Posterior cingulate gyrus (tissue), 11 donors: ENCODE measurements at places on chromosomes 16 and 17.

DNA sequence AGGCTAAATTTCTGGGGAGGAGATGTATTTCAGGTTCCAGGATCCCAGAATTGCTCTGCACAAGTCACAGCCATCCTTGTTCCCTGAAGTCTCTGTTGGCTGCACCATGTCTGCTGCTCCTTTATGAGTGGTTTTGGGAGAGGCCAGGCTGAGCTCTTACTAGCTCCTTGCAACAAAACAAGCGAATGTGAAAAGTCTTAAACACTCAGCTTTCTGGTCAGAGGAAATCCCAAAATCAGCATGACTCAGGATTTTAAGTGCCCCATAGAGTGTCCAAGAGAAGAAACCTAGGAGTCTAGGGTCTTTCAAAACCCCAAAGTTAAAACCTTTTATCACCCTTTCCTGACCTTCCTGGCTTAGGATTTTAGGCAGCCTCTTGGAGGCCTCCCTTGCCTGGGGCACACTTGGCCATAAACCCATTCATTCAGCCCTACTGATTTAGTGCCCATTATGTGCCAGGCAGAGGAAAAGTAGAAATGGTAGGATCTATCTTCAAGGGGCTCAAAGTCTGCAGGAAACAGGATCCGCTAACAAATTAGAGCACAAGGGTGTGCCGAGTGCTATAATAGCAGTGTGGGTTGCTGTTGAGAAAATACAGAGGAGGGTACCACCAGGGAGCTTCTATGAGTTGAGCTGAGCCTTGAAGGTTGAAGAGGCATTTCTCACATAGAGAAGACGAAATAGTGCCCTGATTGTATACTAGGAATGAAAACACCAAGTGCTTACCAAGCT, 36.9 kb downstream of the SOST start:
- no peak for DNase-seq

- DNase-seq = no peak
Observed at GRCh38 chr16:50505714-50506542, 42.3 kb upstream of the NKD1 start.

GRCh38 chr17:17141279-17141678, 64.9 kb downstream of the PLD6 start:
- no peak for DNase-seq

- no peak for DNase-seq
Observed at GRCh38 chr17:2222901-2223616, 80.5 kb downstream of the SMG6 start.

- DNase-seq = no peak
Observed at GRCh38 chr16:998211-998610, 16.6 kb downstream of the SOX8 start.

GRCh38 chr16:2038382-2039231, 9.0 kb downstream of the NTHL1 start:
- DNase-seq = no peak

- peak; percentile 23 for DNase-seq
Observed at GRCh38 chr16:4293822-4294457, 21.1 kb upstream of the TFAP4 start.

- DNase-seq = no peak
Observed at GRCh38 chr17:49964769-49965523, 4.0 kb upstream of the DLX4 start.

GRCh38 chr17:34368196-34368945, 5.3 kb upstream of the CCL1 start:
- no peak for DNase-seq

DNA sequence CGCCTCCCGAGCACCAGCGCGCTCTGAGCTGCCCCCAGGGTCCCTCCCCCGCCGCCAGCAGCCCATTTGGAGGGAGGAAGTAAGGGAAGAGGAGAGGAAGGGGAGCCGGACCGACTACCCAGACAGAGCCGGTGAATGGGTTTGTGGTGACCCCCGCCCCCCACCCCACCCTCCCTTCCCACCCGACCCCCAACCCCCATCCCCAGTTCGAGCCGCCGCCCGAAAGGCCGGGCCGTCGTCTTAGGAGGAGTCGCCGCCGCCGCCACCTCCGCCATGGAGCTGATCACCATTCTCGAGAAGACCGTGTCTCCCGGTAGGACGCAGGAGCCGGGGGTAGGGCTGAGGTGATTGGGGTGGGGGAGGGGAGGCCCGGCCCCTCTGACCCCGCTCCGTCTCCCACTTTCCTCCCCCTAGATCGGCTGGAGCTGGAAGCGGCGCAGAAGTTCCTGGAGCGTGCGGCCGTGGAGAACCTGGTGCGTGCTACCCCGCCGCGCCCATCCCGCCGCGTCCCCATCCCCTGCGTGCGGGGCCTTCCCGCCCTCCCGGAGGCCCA, 329 bp downstream of the KPNB1 start:
- DNase-seq = peak; percentile 17

GRCh38 chr16:23145186-23145585, 4.1 kb downstream of the USP31 start:
- no peak for DNase-seq

GRCh38 chr16:69564845-69565670, 708 bp upstream of the NFAT5 start:
- no peak for DNase-seq

DNA sequence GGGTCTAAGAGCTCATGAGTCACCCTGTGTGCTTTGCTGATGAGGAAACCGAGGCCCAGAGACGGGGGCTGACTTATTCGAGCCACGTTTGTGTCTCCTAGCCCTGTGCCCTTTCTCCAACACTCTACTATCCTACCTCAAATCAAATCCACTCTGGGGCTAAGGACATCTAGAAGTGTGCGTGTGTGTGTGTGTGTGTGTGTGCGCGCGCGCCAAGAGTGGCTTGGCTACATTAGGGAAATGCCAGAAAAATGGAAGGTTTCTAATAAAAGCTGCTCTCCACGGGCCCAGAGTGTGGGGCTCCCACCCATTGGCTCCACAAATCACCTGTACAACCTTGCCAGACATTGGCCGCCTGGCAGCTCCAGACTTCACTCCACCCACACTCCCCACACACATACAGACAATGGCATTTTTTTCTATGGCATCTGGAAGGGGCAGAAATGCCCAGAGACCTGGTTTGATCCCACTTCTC, 30.3 kb upstream of the PHOSPHO1 start:
- DNase-seq = no peak

- DNase-seq = peak; percentile 62
Observed at GRCh38 chr16:4032768-4033167, 83.5 kb downstream of the ADCY9 start.

DNA sequence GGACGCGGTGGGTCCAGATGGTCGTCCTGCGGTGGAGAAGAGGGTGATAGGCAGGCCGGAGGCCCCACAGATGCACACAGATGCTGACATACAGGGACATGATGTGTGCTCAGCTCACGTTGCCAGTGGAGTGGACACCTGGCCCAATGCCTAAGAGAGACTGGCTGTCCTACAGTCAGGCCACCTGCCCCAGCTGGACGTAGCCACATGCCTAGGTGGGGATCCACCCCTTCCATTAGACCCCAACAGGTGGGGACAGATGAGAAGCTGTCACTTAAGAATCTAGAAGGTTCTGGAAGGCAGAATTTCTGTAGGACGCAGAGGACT, 117.6 kb upstream of the ZNF750 start:
- DNase-seq = no peak

GRCh38 chr17:32099686-32100085, 42.6 kb upstream of the RHOT1 start:
- DNase-seq = no peak

DNA sequence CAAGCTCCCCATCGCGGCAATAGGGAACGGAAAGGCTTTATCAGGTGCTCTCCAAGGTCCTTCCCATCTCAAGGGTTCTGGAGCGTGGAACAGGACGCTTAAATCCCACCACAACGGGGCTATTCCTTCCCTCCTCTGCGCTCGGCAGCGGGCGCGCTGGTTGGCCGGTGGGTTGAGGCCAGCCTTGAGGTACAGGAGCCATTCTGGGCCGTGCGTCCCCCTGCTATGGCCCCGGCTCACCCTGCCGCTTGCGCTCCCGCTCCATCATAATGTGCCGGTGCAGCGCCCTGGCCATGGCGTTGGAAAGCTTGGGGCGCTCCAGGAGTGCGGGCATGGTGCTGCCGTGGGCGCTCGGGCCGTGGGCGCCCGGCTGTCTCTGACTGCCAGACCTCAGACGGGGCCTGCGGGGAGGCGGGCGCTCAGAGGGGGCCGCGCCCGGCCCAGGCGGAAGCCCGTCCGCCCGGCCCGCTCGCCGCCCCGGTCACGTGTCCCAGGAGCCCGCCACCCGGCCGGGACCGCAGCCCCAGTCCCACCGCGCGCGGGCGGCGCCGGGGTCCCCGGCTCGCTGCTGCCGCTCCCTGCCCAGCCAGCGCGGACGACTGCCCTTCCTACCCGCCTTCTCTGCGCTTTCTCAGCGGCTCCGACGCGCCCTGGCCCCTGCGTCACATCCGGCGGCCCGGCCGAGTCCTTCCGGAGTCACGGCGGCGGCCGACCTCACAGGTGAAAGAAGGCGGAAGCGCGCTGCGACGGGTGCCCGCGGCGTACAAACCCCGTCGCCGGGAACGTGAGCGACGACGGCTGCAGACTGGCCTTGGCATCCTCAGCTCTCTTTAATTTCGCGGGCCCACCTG, at the start of gene GPS2:
TSS of gene GPS2 (minus strand) at position 642 of the 851 bp plus-strand sequence. CDS start at position 334, 308 bp downstream.
- DNase-seq = peak; percentile 92

DNA sequence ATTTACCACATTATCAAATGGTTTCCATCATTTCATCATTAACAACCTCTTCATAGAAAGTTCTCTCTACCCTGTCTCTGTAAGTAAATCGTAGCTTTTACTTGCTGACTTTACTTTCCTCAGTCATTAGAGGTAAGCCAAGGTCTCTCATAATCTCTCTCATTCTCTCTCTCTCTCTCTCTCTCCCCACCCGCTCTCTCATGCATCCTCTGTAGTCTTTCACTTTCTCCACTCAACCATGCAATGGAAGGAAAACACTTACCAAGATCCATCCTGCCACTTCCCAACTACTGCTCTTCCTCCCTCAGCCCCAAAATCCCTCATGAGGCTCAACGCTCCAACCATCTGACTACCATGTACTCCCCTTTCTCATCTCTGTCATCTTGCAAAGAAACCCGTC, 6.1 kb downstream of the CEP112 start:
- DNase-seq = no peak

- no peak for DNase-seq
Observed at GRCh38 chr17:21211825-21212479, 2.0 kb downstream of the TMEM11 start.

GRCh38 chr16:50539053-50539695, 9.0 kb upstream of the NKD1 start:
- DNase-seq = no peak

DNA sequence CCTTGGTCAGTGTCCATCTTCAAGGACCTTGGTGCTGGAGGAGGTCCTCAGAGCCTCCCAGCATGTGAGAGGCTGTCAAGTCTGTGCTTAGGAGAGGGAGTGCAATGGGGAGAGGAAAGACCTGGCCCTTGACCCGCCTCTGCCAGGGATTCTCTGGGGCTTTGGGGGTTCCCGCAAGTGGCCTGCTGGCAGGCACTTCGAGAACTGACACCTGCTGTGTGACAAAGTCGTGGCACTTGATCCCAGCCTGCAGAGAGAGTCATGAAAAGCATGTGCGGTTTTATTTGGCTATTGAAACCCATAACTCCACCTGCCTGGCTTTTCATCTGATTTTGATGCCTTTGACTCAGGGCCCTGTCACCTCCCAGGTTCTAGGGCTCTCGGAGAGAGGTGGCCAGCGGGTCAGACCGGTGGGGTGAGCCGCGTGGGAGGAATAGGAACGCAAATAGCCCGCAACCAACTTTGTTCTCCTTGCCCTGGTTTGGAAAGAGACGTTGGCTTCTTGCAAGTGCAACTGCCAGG, 42.8 kb upstream of the GSE1 start:
- DNase-seq = no peak

DNA sequence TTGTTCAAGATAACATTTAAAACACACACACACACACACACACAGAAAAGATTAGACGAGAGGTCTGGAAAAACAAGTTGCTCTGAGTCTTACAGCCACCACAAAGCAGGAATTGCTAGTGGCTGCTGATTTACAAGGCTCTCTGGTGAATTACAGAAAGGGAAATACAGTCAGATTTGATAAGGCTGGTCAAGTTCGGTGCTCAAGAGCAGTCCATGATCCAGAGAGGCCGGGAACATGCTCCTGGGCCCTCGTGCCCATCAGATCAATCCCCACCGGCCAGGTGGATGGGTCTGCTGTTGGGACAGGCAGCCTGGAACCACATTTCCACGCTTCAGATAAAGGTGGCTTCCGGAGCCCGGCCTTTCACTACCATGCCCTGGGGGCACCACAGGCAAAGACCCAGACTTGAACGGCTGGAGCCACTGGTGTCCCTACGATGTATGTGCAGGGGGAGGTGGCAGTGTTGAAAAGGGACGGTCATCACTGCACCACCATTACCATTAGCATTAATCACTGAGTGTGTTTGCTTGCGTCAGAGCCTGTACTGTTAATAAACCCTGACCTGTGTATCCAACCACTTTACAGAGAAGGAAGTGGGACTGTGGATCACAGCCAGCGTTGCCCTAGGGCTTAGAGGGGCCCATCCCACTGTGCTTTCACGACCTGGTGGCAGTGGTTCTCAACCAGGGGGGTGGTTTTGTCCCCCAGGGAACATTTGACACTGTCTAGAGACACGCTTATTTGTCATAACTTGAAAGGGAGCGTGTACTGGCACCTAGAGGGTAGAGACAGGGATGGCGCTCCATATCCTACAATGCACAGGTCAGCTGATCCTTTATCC, 95.1 kb downstream of the XYLT1 start:
- DNase-seq = no peak
